ENCODE measurements at places on chromosomes 16 and 17.

GRCh38 chr16:82111944-82112343 lies 58.1 kb downstream of the MPHOSPH6 start:
- no peak for DNase-seq

DNA sequence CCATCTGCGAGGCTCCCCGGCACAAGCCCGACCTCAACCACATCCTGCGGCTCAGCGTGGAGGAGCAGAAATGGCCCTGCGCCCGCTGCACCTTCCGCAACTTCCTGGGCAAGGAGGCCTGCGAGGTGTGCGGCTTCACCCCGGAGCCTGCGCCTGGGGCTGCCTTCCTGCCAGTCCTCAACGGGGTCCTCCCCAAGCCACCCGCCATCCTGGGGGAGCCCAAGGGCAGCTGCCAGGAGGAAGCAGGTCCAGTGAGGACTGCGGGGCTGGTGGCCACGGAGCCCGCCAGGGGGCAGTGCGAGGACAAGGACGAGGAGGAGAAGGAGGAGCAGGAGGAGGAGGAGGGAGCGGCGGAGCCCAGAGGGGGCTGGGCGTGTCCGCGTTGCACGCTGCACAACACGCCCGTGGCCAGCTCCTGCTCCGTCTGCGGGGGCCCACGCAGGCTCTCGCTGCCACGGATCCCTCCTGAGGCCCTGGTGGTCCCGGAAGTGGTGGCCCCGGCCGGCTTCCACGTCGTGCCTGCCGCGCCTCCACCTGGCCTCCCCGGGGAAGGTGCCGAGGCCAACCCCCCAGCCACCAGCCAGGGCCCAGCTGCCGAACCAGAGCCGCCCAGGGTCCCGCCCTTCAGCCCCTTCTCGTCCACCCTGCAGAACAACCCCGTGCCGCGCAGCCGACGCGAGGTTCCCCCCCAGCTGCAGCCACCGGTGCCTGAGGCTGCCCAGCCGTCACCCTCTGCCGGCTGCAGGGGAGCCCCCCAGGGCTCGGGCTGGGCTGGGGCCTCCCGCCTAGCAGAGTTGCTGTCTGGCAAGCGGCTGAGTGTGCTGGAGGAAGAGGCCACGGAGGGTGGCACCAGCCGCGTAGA lies 13.1 kb upstream of the PRR35 start:
- peak; percentile 43 for DNase-seq

DNA sequence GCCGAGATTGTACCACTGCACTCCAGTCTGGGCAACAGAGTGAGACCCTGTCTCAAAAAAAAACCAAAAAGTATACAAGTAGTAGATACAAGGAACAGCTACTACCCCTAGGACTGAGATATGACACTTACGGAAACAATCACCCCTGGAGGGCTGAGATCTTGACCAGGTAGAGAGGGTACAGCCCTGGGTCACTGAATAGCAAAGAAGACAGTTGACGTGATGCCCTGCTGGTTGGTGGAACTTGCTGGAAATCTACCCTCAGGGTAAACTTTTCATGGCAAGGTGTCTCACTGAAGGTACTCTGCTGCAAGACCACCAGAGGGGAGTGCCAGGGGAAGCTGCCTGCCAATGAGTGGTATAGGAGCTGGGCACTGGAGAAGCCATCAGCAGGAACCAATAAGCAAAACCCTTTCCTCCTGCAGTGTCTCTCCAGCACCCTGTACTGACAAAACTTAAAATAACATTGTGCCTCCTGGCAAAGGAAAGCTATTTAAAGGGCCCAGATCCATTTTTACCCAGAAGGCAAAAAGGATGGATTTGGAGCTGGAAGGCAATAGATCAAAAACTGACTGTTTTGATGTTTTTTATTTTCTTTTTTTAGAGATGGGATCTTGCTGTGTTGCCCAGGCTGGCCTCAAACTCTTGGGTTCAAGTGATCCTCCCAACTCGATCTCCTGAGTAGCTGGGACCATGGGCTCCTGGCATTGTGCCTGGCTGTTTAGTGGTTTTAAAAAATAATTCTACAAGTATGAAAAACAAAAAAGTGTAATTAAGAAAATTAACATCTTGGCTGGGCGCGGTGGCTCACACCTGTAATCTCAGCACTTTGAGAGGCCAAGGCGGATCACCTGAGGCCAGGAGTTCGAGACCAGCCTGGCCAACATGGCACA lies 11.3 kb upstream of the PDXDC1 start:
- DNase-seq, result no peak

- DNase-seq, result no peak
Measured at GRCh38 chr17:77096570-77097214, 44.1 kb upstream of the SEC14L1 start.

DNA sequence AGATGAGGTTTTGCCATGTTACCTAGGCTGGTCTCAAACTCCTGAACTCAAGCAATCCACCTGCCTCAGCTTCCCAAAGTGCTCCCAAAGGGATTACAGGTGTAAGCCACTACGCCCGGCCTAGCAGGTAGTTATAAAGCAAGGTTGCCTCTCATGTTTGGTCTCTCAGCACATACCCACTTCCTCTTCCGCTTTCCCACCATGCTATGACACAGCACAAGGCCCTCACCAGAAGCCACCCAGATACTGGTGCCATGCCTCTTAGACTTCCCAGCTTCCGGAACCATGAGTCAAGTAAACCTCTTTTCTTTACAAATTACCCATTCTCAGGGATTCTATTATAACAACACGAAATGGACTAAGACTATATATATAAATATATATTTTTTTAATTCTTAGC lies 143.6 kb downstream of the COPRS start:
- no peak for DNase-seq

GRCh38 chr16:20884240-20884556 lies 16.0 kb downstream of the DCUN1D3 start:
- no peak for DNase-seq

GRCh38 chr17:32609085-32609484 lies 122.3 kb downstream of the CDK5R1 start:
- peak; percentile 35 for DNase-seq

GRCh38 chr17:40841246-40841645 lies 18.8 kb upstream of the KRT10 start:
- DNase-seq, result no peak

DNA sequence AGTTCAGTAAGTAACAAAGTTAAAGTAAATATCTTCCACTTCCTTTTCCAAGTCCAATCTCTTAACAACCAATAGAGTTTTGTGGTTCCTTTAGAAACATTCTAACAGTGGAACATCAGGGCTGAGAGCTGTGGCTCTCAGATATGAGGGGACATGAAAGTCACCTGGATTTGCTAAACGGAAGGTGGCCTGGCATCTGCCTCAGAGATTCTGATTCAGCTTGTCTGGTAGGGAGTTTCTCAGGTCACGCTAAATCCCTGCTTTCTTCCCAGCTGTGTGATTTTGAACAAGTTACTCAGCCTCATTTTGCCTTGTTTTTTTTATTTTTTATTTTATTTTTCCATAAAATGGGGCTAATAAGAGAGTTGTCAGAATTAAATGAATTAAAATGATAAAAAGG lies 411.0 kb upstream of the CDH11 start:
- DNase-seq, result no peak

- no peak for DNase-seq
Measured at GRCh38 chr16:28219282-28219681, 7.5 kb upstream of the XPO6 start.

DNA sequence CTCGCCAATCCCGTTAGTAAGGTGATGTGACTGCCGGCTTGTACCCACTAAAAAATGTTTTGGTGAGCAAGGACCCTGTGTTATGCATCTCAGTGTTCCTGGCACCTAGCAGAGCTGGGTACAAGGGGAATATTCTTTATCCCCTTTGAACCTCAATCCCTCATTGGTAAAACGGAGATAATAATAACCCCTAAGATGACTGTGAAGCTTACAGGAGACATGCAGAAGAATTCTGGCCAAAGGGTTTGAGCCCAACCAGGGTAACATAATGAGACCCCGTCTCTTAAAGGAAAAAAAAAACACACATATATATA lies 896 bp downstream of the GGA2 start:
- no peak for DNase-seq

- no peak for DNase-seq
Measured at GRCh38 chr17:43015579-43015978, 6.6 kb downstream of the VAT1 start.

GRCh38 chr16:70730944-70731343 lies 45.1 kb upstream of the MTSS2 start:
- DNase-seq, result no peak

- no peak for DNase-seq
Measured at GRCh38 chr16:89038221-89038721, 55.4 kb upstream of the ACSF3 start.

GRCh38 chr17:71963351-71963750 lies 157.5 kb upstream of the SOX9 start:
- DNase-seq, result no peak

- no peak for DNase-seq
Measured at GRCh38 chr16:69619514-69619913, 53.7 kb downstream of the NFAT5 start.

DNA sequence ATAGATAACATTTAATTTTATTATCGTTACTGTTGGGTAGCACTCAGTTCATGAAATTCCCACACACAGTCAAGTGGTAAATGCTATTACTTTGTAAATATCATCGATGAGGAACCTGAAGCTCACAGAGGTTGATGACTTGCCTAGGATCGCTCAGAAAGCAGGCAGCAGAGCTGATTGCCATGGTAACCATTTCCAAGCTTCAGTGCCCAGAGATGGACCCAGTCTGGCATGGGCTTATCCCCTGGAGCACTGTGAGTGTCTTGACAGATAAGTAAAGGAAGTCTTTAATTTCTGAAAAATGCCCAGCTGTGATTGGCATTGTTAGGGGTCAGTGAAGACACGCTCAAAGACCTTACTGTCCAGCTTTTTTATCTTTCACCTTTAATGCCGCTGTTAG lies 95.0 kb downstream of the PRKCB start:
- DNase-seq, result no peak

DNA sequence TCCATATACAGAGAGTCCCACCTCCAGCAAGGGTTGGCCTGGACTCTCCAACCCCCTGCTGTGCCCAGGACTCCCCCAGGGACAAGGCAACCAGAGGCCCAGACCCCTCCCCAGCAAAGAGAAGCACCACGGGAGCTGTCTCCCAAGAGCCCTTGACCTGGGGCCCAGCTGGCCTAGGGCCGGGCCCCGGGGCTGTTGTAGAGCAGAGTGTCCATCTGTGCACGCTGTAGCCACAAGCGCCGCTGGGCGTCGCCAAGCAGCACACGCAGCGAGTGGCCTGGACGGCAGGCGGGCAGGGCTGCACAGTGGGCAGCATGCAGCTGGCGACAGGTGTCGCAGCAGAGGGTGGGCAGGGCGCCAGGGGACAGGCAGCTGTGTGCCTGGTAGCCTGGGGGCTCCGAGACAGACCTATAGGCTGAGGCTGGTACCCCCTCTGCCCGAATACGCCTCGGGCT lies 4.3 kb downstream of the SPATA2L start:
- no peak for DNase-seq

- DNase-seq, result no peak
Measured at GRCh38 chr17:21210411-21211076, 3.4 kb downstream of the TMEM11 start.

- no peak for DNase-seq
Measured at GRCh38 chr17:11278186-11278991, 37.4 kb downstream of the SHISA6 start.

DNA sequence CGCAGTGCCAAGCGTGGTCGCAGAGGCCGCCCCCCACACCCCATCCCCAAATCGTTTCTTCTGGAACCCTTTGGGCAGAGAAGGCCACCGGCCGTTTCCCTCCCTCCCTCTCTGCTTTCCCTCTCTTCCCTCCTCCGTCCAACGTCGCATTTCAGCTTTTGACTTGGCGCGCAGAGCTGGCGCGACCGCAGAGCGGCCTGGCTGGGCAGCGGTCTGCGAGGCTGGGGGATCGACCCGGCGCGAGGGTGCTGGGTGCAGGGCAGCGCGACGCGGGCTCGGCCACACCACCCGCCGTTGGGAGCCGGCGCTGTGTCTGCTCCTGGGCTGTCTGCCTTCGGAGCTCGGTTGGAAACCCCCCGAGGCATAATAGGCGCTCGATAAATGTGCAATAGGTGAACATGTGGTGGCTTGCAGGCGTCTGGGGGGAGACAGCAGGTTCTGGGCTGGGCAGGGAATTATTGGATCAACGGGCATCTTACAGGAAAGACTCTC lies 2.8 kb upstream of the NTN3 start:
- DNase-seq, result no peak

- DNase-seq, result no peak
Measured at GRCh38 chr16:58107709-58108108, 21.5 kb downstream of the CFAP20 start.

DNA sequence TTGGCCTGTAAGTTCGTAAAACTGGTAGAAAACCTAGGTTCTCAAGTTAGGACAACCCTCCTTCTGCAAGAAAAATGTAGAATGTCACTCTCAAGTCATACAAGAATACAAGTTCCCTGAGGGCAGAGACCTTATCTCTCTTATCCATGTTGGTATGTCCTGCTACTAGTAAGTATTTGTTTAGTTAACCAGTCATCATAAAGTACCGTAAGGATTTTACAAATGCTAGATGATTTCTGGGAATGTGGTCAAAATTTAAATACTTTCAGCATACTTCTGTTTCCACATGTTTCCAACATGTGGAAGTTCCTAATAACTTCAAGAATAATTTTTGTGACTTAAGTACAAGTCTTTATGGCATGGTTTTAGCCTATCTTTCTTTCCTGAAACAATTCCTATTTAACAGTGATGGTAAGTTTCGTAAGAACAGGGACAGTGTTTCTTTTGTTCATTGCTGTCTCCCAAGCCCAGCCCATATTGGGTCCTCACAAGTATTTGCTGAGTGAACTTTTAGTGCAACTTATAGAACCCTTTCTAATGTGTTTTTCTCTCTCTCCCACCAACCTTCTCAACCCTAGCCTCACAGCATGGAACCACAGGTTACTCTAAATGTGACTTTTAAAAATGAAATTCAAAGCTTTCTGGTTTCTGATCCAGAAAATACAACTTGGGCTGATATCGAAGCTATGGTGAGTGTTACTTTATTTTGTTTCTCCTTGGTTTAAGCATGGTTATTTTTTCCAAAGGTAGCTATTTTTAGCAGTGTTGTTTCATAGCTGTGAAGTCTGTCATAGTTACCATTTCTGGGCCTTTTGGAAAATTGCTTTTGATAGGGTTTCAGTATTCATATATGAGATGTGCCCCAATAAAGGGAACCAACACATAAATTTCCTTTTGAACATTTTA lies 4.5 kb downstream of the NBR1 start:
- DNase-seq, result no peak

GRCh38 chr16:83915491-83915890 lies 16.6 kb downstream of the MLYCD start:
- no peak for DNase-seq

DNA sequence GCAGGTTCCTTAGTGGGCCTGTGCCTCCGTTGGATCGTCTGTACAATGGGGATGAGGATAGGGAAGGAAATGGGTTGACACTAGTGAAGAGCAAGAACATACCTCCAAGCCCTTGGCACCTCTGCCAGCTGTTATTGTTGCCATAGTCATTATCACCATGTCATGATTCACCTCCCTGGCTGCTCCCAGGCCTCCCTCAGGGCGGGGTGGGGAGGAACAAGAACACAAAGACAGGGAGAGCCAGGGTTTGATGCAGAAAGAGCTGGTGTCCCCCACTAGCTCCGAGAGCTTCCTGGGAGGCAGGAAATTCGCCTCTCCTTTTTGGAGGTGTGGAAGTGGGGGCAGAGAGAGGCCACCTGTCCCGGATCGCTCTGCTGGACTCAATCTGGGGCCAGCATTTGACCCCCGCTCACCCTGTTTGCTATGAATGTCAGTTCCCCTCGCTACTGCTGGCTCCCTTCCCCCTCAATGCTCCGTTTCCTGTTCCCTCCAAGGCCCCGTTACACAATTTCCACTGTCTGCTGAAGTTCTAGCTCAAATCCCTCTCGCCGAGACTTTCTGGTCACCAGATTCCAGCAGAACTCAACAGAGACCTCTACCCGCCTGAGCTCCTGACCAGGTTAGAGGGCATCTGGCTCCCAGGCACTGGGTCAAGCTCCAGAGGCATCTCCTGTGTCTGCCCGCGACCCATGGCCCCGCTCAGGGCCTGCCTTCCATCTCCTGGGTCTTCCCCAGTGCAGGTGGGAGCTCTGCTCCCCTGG lies 9.1 kb downstream of the TIMP2 start:
- DNase-seq, result no peak

Data from activated CD4-positive, alpha-beta T cell treated with anti-CD3 and anti-CD28 coated beads for 24 hours (primary cell).